ENCODE measurements at places on chromosomes 4 and X.

GRCh38 chr4:48792348-48793006, 12.4 kb upstream of the FRYL start:
- DNase-seq = no peak

DNA sequence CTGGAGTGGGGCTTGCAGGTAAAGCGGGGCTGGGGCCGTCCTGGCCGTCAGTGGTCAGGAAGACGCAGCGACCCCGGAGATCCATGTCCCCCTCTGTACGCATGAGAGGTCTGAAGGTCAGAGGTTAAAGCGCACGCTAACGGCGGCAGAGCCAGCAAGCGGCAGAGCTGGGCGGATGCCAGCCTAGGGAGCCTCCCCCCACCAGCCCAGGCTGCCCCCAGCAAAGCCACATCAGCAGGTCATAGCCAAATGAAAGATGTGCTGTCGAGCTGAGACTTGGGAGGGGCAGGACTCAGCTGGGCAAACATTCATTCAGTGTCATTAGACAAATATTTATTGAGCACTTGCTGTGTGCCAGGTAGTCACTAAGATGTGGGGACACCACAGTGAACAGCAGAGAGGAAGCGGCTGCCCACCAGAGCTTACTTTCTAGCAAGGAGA, 593 bp upstream of the JAKMIP1 start:
- no peak for DNase-seq

DNA sequence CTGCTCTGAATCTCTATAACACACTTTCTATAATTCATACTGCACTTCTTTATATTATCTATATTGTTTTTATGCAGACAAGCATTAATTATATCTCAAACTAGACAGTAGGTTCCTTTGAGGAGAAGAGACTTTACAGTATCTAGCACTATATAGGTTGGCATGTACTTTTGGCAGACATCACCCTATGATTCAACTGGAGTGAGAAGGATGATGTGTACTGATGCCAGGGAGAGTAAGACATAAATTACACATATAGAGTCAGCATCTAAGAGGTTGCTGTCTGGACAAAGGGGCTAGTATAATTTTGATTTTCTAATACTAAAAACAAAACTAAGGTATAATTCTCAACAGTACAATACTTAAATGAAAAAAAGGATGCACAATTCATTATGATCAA, 5.1 kb upstream of the RBM41 start:
- DNase-seq = no peak

- DNase-seq = no peak
Observed at GRCh38 chrX:101449279-101449678, 36.0 kb upstream of the ARMCX4 start.

DNA sequence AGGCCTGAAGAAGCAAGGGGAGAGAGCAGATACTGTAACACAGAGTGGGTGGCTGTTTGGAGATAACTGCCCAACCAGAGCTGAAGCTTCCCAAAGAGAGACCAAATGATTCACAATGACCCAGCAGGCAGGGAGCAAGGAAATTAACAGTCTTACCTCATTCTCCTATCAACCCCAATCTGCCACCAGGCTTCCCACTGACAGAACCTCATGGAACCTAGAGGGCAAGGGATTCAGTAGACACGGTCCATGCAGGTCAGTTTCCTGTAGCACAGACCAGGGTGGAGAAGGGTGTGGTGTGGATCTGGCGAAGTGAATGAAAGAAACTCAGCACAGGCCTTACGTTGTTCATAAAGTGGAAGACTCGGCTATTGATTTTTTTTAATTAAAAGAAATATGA, 60.7 kb upstream of the ALB start:
- DNase-seq = no peak

DNA sequence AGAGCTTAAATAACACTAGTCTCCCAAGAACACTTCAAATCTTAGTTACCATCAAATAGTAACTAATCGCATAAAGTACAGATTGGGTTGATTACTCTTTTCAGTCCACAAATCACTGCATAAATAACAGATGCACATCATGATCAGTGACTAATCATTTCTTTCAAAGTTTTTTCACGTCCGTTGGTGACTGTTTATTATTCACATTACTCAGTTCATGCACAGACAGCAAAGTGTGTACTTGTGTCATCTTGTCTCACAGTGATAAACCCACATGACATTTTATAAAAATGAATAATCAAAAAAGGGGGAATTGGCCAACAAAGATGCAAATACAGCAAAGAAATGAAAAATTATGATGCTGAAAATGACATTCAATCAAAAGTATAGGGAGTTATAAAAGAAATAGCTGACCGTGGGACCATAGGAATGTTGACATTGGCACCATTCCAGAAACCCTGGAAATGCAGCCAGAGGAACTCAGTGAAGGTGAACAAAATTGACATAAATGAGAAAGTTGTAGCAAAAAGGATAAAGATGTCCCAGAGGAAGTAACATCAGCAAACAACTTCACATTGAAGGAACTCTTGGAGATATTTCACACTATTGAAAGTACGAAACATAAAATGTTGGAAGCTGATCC, 161.5 kb downstream of the SOX3 start:
- DNase-seq = no peak

GRCh38 chr4:186726426-186727168, 2.9 kb upstream of the FAT1 start:
- DNase-seq = no peak

DNA sequence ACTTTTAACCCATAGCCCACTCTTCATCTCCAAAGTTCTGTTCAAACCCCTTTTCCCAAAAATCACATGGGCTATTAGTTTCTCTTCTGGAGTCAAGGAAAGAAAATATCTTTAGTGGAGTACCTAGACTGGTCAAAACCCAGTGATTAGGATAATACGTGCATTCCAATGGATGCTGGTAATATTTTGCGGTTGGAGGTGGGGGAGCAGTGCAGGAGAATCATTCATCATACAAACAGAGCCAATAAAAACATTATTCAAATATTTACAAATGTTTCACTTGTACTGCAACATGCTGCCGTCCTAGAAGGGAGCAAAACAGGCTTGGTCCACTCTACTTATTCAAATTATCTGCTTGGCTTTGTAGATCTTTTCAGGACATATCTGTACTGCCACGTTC, 57.2 kb upstream of the RAB9B start:
- no peak for DNase-seq

- DNase-seq = no peak
Observed at GRCh38 chrX:10900585-10901289, 210.4 kb upstream of the HCCS start.

- DNase-seq = no peak
Observed at GRCh38 chrX:111083081-111083480, 12.9 kb upstream of the PAK3 start.

GRCh38 chrX:102968216-102968615, 31.1 kb downstream of the RAB40AL start:
- DNase-seq = no peak

- peak; percentile 17 for DNase-seq
Observed at GRCh38 chrX:46912098-46912602, at the start of gene JADE3. JADE3 (plus strand) TSS chrX:46912421; CDS start chrX:46984895, 72,474 bp downstream.

GRCh38 chr4:163279713-163280112, 52.7 kb downstream of the NPY1R start:
- DNase-seq = no peak

DNA sequence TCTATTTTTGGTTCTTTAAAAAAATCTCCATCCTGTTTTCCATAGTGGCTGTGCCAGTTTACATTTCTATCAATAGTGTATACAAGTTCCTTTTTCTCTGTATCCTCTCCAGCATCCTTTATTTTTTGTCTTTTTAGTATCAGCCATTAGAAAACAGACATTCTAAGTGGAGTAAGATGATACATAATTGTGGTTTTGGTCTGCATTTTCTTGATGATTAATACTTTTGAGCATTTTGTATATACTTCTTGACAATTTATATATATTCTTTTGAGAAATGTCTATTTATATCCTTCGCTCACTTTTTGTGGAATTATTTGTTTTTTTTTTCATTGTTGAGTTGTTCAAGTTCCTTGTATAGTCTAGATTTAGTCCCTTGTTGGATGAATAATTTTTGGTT, 382.2 kb upstream of the SPOCK3 start:
- no peak for DNase-seq

DNA sequence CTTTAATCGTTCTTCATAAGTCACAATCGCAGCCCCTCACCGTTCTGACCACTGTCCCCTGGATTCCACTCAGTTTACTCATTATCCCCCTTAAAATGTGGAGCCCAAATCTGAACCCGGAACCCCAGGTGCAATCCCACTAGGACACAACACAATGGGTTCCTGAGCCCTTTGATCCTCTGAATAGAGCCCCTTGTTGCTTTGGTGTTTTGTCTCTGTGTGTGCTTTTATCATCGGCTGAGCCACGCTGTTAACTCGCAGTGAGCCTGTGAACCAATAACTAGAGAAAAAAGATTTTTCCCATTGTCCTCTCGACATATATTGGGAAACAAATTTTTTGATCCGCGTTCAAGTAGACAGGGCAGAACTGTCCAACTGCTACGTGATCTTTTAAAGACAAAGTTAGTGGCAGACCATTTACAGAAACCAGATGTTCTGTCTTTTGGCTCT, 617 bp upstream of the PDHA1 start:
- no peak for DNase-seq

- DNase-seq = no peak
Observed at GRCh38 chrX:39895218-39896110, 202.3 kb downstream of the BCOR start.

Data from caudate nucleus (tissue), 63 donors.